Fibroblast of skin of back (primary cell): ENCODE measurements at places on chromosomes 3 and 15.
A peak's percentile ranks its signal among the peaks of the same experiment; 100 is the strongest.

- peak; percentile 80 for DNase-seq
These were observed 660.7 kb upstream of the ADAMTS9 start for GRCh38 chr3:65348398-65348995.

- DNase-seq: no peak
These were observed 22.6 kb upstream of the TPRG1 start for GRCh38 chr3:189149203-189149602.

- DNase-seq: no peak
These were observed 390 bp downstream of the STARD5 start for GRCh38 chr15:81323559-81323943.

DNA sequence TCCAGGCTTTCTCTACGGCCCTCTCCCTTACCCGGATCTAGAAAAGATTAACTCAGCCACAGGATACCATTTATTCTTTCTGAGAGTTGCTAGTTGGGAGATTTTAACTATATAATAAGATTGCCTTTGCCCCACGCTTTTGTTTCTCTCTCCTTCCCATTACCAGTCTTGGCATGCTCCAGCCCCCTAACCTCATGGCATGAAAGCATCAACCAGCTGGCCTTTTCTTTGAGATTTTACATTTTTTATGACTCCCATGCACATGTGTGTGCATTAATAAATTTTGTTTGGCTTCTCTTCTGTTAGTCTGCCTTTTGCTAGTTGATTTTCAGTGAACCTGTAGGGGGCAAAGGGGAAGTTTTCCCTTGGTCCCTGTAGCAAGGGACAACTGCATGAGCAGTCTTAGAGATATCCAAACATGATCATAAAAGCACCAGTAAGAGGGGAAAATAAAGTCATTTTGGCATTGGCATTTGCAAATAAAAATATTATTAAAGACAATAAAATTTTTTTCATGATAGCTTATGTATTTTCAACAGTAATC lies 73.6 kb downstream of the OXSM start:
- no peak for DNase-seq

DNA sequence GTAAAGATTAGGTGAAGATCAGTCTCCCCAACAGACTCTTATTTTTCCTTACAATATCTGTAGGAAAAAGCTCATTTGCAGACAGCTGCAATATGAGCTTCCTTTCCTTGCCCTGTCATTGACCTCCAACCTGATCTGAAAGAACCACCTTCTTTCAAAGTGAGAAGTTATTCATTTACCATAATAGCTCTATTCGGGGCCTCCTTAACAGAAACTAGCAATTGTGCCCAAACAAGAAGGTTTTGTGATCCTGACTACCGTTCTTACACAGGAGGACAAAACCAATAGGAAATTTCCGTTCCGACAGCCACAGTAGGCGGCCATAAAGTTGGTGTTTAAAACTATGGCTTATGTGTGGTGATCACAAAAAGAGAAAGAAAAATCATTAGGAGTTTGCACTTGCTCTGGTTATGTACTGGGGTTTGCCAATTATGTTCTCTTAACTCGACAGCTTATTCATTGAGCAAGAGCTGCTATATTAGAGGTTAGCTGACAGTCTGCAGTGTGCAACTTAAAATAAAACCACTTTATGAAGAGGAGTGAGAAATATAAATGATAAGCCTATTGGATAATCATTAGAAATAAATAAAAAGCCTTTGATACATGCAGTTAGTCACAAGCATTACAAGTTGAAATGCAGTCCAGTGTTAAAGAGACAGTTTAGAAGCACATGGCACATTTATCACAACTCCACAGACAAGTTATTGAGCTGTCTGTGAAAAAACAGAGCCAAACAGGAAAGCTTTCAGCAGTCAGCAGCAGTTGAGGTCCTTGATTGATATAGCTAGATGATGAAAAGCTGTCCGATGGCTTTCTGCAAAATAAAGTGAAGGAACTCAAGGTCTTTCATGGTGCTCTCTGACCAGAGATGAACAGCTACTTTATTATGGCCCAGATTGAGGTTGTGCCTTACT lies 199.8 kb downstream of the WDR72 start:
- DNase-seq: no peak

DNA sequence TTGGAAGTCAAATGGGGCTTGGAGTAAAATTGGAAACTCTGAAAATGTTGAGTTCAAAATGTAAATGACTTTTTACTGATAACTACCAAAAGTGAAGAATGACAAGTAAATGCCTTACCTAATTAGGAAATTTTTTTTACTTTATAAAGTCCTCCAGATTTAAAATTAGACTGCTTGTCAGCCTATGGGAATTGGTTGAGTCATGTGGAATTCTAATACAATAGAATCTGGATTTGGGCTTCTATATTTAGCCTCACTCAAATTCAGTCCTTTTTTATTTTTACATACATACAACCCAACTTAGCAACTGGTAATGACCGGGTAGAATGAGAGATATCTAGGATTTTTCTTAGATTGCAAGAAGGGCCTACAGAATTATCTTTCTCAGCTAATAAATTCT lies 158.9 kb upstream of the CADPS start:
- peak; percentile 80 for DNase-seq

- DNase-seq: no peak
These were observed 244.4 kb downstream of the TIGIT start for GRCh38 chr3:114538211-114538610.

- DNase-seq: peak; percentile 48
These were observed 27.2 kb downstream of the PLD1 start for GRCh38 chr3:171783086-171783485.

DNA sequence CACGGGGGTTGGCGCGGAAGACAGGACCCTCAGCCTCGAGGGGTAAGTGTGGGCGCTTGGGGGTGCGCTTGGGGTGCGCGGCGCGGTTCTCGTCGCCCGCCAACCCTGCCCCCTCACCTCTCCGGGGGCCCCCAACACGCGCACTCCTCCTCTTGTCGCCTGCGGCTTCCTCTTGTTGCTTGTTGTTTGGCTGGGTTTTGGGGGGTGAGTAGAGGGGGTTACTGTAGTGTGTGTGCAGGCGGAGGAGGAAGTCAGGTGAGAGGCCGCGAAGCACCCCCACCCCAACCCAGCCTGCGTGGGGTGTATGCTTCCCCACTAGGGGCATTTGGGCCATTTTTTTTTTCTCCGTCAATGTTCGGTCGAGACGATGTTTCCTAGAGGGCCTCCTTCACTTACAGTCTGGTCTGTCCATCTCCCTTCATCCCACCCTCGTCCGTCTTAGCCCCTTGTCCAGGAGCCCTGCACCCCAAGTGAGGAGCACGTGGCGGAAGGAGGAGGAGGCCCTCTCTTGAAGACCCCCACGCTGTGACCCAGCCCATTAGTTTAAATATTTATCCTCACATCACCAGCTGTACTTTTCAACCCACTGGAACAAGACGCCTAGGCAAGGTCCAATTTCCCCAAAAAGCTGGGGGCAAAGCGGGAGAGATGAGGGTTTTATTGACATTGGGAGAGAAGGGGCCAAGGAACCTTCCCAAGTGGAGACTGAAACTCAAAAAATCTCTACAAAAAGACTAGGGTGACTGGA lies 20.4 kb upstream of the SATB1 start:
- DNase-seq: no peak

DNA sequence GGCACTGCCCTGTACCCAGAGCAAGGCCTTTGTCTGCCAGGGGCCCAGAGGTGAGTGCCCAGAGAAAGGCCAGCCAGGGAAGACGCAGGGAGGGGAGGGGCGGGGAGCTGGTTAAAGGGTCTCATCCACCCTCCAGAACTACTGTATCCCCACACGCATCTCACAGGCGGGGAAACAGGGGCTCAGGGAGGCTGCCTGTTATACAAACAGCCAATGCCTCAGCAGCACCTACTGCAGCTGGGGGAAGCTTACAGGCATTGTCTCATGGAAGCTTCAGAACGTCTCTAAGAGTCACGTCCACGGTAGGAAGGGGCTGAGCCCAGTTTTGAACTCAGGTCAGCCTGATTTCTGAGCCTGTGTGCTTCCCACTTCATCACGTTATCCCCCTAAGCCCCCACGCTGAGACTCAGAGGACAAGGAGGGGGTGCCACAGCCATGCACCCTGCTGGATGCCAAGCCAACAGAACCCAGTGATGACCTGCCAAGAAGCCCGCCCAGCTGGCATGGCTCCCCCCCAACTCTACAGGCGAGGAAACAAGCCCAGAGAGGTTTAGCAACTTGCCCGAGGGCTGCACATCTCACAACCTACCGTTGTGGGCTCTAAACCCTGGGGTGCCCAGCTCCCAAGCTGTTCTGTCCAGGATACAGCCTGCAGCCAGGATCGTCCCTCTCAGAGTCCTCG lies 54.5 kb downstream of the IQSEC1 start:
- no peak for DNase-seq

DNA sequence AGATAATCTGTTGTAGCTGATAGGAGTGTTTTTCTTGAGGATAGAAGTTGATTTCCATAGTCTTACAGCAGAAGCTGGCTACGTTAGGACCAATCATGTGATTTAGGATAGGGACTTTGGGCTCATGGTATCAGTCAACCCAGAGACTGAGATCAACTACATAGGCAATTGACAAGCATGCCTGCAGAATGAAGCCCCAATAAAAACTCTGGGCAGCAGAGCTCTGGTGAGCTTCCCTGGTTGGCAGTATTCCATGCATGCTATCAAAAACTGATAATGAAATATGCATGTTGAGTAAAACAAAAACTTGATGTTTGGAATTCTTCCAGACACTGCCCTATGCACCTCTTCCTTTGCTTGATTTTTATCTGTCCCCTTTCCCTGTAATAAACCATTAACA lies 38.0 kb downstream of the SUCNR1 start:
- DNase-seq: no peak

GRCh38 chr3:132433121-132433520 lies 15.8 kb downstream of the DNAJC13 start:
- DNase-seq: no peak
